ENCODE measurements at places on chromosomes 5 and 9.

DNA sequence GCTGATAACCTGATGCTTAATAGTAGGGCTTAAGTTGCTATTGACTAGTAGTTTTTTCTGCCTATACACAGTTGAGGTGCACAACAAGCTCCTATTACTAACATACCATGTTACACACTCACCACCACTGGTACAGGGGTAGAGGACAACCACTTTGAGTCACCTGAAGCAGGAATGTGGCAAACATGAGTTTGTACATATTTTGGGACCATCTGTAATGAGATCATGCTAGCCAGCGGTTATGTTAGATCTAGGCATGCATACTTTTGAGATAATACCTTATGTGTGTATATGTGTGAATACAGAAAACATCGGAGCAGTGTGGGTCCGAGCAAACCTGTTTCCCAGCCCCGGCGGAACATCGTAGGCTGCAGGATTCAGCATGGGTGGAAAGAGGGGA is 72.8 kb upstream of the NXNL2 start:
- DNase-seq: no peak

- DNase-seq: no peak
Measured at GRCh38 chr9:80890124-80890523, 799.2 kb downstream of the TLE1 start.

DNA sequence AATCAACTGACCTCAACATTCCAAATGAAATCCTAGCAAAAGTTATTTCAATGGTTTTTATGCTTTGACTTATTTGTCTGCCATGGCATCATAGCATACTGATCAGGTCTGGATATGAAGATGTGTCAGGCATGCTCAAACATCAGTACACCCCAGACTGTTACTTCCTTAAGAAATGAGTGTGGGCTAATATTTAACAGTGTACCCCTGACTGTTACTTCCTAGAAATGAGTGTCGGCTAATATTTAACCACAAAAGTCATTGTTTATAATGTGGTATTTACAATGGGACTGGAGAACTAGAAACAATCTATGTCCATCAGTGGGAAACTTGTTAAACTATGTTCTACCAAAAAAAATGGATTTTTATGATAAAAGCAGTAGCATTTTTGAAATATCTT is 38.1 kb upstream of the HNRNPA0 start:
- no peak for DNase-seq

- DNase-seq: no peak
Measured at GRCh38 chr9:18499062-18499461, 25.1 kb downstream of the ADAMTSL1 start.
